WTC11 (cell line): ENCODE measurements at places on chromosomes 4 and X. TPM values are rescaled to one million over a fixed set of nuclear protein-coding genes. Genes with fewer than 3 reads are reported as not detected.

The CDS1 gene
- 17.4 to 18.3 TPM (median 18.2 TPM) in 3 replicates for total RNA-seq

The GPC4 gene
- 120 to 144 TPM (median 120 TPM) in 3 replicates for total RNA-seq

The TMEM31 gene
- total RNA-seq, result 0.24 to 0.34 TPM (median 0.27 TPM) in 3 replicates

The RADX gene
- total RNA-seq, result 3.0 to 5.0 TPM (median 4.4 TPM) in 3 replicates

The TRIM60 gene
- total RNA-seq, result not detected in 3 replicates

The CABS1 gene
- not detected in 3 replicates for total RNA-seq

The DAPP1 gene
- total RNA-seq, result 0.07 TPM in 1 of 3 replicates, not detected in the others

DNA sequence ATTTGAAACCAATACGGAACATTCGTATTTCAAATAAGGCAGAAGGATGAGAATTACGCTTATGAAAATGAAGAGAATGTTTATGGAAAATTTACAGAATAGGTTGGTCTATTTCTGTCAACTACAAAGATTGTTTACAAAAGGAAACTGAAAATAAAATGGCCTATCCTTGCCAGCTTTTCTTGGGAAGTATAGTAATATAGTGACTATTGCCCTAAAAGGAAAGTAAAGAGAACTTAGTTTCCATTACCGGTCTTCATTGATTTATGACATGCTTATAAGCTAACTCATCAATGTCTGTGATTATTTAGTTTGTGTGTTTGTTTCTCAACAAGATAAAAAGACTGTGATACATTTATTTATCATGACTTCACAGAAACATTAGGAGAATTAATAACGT is 2.9 kb upstream of the SPRY1 start:
- no peak overlapping the region for H3K27ac ChIP-seq
- H3K4me3 ChIP-seq, result no peak overlapping the region
- H3K27me3 ChIP-seq, result no peaks in the 10 kb centered on the region

- no peaks in the 10 kb centered on the region for H3K27me3 ChIP-seq
- H3K4me3 ChIP-seq, result no peak overlapping the region
- no peaks in the 10 kb centered on the region for H3K36me3 ChIP-seq
- H3K27ac ChIP-seq, result no peak overlapping the region
- no peak for DNase-seq
- peaks cover 10% of the 10 kb centered on the region for H3K4me1 ChIP-seq
These were observed 1969.3 kb downstream of the PCDH7 start for GRCh38 chr4:32689518-32689917.

DNA sequence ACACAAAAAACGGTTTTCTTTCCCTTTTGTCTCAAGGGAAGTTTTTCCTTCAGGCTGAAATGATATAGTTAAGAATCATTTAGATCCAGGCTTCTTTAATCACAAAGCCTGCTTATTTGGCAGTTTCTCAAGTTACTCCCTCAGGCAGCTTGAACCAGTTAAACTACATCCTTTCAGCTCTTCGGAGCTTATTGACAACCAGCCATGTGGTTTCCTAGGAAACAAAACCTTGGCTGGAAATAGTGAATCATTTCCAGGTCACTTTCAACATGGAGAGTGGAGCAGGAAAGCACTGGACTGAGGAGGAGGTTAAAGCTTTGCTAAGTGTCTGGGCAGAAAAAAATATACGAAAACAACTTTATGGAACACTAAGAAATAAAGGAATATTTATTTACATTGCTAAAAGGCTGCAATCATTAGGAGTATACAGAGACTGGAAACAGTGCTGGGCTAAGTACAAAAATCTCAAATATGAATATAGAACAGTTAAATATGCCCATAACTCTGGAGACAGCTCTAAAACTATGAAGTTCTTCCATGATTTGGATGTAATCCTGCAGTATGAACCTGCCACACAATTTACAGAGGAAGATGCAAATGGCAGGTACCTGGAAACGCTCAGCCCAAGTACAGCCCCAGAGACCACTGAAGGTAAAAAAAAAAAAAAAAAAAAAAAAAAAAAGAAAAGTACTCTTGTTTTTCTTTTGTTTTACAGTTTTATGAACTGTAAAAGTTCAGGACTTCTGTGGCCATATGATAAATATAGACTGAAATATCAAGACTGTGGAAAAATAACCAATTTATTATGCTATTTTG is 23.2 kb upstream of the AASDH start:
- peak overlapping the region; percentile 58 for H3K4me3 ChIP-seq
- no peak for DNase-seq
- H3K27me3 ChIP-seq, result no peaks in the 10 kb centered on the region
- H3K27ac ChIP-seq, result peak overlapping the region; percentile 98
- H3K4me1 ChIP-seq, result peaks cover 61% of the 10 kb centered on the region

- H3K4me1 ChIP-seq, result peaks cover 12% of the 10 kb centered on the region
- DNase-seq, result no peak
- H3K27ac ChIP-seq, result no peak overlapping the region
- no peak overlapping the region for H3K4me3 ChIP-seq
- H3K27me3 ChIP-seq, result no peaks in the 10 kb centered on the region
- peaks cover 4% of the 10 kb centered on the region for H3K36me3 ChIP-seq
These were observed 42.9 kb downstream of the ACSL1 start for GRCh38 chr4:184782731-184783373.

GRCh38 chrX:146456058-146456457 is 353.5 kb upstream of the CXorf51B start:
- no peak overlapping the region for H3K4me3 ChIP-seq
- no peak for DNase-seq
- H3K27me3 ChIP-seq, result no peaks in the 10 kb centered on the region; the same call in 1 of the 2 replicates

DNA sequence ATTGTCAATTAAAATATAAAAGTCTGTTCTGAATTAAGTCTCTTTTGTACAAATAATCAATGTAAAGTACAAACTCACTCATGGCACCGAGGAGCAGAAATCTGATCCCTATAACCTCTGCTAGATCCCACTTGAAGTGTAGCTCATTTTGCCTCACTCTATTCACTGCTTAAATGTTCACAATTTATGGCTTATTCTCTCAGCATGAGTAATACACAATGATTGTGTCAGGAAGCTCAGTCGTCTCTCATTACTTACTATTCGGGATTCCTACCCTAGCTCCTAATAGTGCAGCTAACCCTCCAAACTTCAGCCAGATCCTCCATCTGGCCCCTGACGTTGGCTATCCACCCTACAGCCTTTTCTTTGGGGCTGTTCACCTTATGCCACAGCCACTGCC is 4.7 kb upstream of the AMMECR1 start:
- H3K27ac ChIP-seq, result no peak overlapping the region
- no peak overlapping the region for H3K4me3 ChIP-seq
- DNase-seq, result no peak
- H3K36me3 ChIP-seq, result no peaks in the 10 kb centered on the region

DNA sequence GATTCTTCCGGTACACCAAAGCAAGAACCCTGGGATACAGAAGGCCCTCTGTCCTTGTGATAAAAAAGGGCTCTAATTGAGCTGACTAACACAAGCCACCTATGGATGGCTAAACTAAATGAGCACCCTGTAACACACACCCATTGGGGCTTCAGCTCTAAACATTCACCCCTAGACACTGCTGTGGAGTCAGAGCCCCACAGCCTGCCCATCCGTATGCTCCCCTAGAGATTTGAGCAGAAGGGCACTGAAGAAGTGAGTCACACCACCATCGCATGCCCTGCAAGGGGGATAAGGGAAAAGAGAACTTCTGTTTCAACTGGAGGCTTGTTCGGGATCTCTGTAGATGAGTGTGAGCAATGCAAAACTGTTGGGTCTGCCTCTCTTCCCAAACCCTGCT is 545.2 kb downstream of the KCTD8 start:
- H3K27ac ChIP-seq, result no peak overlapping the region
- H3K4me1 ChIP-seq, result peaks cover 9% of the 10 kb centered on the region
- no peaks in the 10 kb centered on the region for H3K36me3 ChIP-seq
- no peaks in the 10 kb centered on the region for H3K27me3 ChIP-seq
- no peak overlapping the region for H3K4me3 ChIP-seq

GRCh38 chr4:118086344-118086743 is 52.1 kb downstream of the NDST3 start:
- peak overlapping the region; percentile 64 for H3K27ac ChIP-seq
- H3K4me1 ChIP-seq, result peaks cover 34% of the 10 kb centered on the region
- H3K36me3 ChIP-seq, result no peaks in the 10 kb centered on the region
- no peaks in the 10 kb centered on the region for H3K27me3 ChIP-seq
- no peak overlapping the region for H3K4me3 ChIP-seq

DNA sequence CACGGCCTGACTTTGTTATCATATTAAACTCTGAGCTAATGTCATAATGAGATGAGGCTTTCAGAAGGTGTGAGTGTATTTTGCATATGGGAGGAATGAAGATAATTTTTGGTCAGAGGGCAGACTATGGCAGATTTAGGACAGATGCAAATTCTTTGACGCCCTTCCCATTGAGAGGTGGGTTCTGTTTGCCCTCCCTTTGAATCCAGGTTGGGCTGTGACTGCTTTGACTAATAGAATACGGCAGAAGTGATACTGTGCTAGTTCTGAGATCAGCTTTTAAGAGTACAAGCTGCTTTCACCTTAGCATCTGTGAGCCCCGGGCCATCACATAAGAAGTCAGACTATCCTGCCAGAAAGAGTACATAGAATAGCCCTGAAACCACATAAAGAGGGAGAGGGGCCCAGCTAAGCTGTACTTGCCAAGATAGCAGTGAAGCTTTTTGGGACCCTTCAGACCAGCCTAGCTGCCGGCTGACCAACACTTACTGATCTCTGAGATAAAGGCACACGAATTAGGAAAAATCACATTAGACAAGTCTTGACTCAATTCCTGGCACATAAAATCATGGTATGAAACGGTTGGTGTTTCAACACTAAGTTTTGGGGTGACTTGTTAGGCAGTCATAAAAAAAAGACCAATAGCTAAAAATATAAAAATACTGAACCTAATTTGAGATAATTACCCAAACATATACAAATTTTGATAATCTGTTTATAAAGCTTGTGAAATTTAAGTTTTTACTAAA is 166.7 kb upstream of the SH3RF1 start:
- no peak overlapping the region for H3K4me3 ChIP-seq
- no peak for DNase-seq
- H3K4me1 ChIP-seq, result peaks cover 2% of the 10 kb centered on the region; the same call in 1 of the 2 replicates
- H3K27me3 ChIP-seq, result no peaks in the 10 kb centered on the region

DNA sequence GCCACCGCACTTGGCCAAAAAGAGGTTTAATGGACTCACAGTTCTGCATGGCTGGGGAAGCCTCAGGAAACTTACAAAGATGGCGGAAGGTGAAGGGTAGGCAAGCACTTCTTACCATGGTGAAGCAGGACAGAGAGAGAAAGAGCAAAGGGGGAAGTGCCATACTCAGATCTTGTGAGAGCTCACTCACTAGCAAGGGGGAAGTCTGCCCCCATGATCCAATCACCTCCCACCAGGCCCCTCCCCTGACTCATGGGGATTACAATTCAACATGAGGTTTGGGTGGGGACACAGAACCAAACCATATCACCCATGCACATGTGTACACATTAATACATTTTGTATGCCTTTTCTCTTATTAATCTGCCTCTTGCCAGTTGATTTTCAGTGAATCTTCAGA is 77.2 kb upstream of the HSD17B10 start:
- peaks cover 3% of the 10 kb centered on the region; the same call in 1 of the 2 replicates for H3K27me3 ChIP-seq
- DNase-seq, result no peak
- no peak overlapping the region for H3K27ac ChIP-seq
- peaks cover 3% of the 10 kb centered on the region; the same call in 1 of the 2 replicates for H3K36me3 ChIP-seq
- peaks cover 5% of the 10 kb centered on the region; the same call in 1 of the 2 replicates for H3K4me1 ChIP-seq
- no peak overlapping the region for H3K4me3 ChIP-seq

DNA sequence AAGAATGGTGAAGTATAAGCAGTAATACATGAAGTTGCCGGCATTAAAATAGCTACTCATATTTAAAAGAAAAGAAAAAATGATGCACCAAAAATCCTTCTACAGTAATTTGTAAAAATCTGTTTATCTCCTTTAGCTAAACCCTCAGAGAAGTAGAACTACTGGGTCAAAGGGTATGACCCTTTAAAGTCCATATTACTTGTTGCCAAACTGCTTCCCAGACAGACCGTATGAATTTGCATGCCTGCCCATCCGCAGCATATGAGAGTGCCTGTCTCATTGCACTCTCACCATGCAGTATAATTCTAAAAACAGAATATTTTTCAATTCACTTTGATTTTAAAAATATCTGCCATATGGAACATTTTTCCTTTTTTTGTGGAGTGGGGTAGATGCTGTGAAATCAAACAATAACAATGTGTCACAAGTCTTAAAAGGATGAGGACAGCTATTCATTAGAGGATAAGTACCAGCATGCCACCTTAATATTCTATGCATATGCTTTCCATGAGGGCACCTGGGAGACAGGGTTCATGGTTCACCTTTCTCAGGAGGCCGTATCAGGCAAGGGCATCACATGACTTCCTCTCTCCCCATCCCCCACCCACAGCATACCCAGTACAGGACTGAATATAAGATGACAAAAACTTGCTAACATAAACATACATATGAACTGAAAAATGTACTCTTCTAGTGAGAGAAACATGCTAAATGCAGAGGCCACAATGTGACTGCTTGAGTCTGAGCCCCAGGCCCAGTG is 17.8 kb downstream of the ZDHHC9 start:
- no peak overlapping the region for H3K4me3 ChIP-seq
- H3K27ac ChIP-seq, result peak overlapping the region; percentile 65; the same call in 1 of the 2 replicates
- peaks cover 26% of the 10 kb centered on the region for H3K36me3 ChIP-seq
- DNase-seq, result no peak
- H3K27me3 ChIP-seq, result no peaks in the 10 kb centered on the region
- H3K4me1 ChIP-seq, result peaks cover 5% of the 10 kb centered on the region

DNA sequence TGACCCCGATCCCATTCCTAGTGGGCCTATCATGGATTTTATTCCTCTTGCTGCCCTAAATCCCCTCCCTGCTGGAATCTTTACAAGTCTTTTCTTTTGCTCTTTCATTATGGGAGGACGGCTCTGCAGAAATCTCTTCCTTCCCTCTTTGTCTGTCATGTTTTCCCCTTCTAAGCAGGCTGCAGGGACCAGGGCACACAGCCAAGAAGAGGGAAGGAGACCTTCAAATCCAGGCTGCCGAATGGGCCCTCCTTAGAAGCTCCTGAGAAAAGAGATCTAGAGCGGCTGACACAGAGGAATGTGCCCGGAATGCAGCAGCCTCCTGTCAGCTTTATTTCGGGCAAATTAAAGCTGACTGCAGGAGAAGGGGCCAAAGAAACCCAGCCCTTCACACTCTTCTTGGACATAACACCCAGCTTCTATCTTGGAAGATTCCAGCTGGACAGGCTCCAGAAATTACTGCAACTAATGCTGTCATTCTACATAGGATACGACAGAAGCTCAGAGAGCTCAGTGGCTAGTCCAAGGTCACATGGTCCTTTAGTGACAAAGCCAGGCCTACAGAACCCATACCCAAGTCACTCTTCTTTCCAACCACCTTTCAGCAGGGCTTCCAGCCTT is 187.8 kb upstream of the NHS start:
- no peak for DNase-seq
- H3K4me3 ChIP-seq, result no peak overlapping the region
- peaks cover 6% of the 10 kb centered on the region; the same call in 1 of the 2 replicates for H3K36me3 ChIP-seq

GRCh38 chr4:90757534-90758060 is 630.4 kb downstream of the CCSER1 start:
- H3K27me3 ChIP-seq, result no peaks in the 10 kb centered on the region

GRCh38 chrX:72309297-72310071 is 3.8 kb upstream of the CITED1 start:
- H3K36me3 ChIP-seq, result no peaks in the 10 kb centered on the region
- no peak for DNase-seq
- H3K4me1 ChIP-seq, result peaks cover 22% of the 10 kb centered on the region
- H3K27me3 ChIP-seq, result peaks cover 61% of the 10 kb centered on the region
- peak overlapping the region; percentile 69 for H3K4me3 ChIP-seq
- no peak overlapping the region for H3K27ac ChIP-seq
